Fibroblast of the conjunctiva (primary cell): ENCODE measurements at places on chromosomes 12 and 14.

- DNase-seq, result no peak
These were observed 1076.5 kb upstream of the FLRT2 start for GRCh38 chr14:84453307-84453950.

DNA sequence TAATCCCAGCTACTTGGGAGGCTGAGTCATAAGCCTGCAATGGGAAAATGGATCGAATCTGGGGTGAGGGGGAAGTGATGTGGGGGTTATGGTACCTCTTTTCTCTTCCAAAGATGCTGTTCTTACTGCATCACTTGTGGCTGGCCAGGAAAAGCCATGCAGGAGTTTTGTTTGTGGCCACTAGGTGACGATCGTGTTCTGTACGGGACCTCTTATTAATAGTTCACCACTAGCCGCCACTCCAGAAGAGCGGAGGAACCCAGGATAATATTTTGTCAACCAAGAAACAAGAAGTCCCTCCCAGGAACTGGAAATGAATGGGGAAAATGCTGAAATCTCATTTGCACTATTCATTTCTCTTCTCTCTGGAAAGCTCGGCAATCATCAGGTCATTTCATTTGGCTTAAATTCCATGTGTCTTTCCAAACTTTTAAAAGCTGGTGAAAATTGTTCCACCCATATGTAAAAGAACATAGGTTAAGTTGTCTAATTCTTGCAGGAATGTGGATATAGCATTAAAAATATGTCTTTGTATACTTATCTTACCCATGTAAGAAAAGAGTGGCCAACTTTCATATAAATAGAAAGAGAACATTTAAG lies 8.9 kb downstream of the GPR65 start:
- DNase-seq, result peak; percentile 47

- no peak for DNase-seq
These were observed 116.5 kb downstream of the SRGAP1 start for GRCh38 chr12:63961048-63961447.

- DNase-seq, result no peak
These were observed 215.6 kb downstream of the SLC6A15 start for GRCh38 chr12:84696908-84697540.

GRCh38 chr12:115609347-115609746 lies 668.1 kb downstream of the MED13L start:
- peak; percentile 20 for DNase-seq

- no peak for DNase-seq
These were observed 51.2 kb downstream of the ARMH4 start for GRCh38 chr14:58100735-58101368.

DNA sequence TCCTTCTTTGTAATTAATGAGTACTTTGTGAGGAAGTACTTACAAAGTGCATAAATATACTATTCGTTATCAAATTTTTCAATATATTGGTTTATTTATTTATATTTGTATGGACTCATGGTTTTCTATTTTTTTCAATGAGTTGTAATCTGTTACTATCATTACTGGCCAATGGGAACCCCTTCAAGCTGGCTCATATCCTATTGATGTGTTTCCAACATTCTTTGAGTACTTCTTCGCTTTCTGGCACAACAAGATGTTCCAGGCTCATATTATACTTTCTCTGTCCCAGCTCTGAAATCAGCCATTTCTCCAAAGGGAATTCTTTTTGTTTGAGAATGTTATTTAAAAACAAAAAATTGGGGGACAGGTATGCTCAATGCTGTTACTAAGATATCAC lies 17.5 kb downstream of the YBX3 start:
- peak; percentile 41 for DNase-seq

- DNase-seq, result no peak
These were observed 18.9 kb downstream of the PYROXD1 start for GRCh38 chr12:21456291-21456780.

GRCh38 chr12:104505095-104505818 lies 48.5 kb downstream of the CHST11 start:
- DNase-seq, result no peak

DNA sequence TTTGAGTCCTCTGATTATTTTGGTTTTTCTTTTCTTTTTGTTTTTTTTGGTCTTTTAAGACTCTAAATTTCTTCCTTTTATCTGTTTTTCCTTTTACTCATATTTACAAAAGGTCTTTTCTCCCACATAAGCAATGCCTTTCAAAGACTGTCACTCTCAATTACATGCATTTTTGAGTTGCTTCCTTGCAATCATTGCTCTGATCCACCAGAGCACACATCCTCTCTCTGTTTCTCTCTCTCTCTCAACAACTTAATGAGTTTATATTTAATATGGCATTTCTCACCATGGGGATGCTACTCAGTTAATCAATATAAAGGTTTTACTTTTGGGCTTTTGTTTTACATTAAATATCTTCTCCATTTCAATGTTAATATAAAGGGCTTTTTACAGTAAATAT lies 62.7 kb upstream of the OR10AD1 start:
- no peak for DNase-seq

- no peak for DNase-seq
These were observed 89.4 kb downstream of the UNC79 start for GRCh38 chr14:93520053-93520607.

- no peak for DNase-seq
These were observed 443.4 kb downstream of the BCAT1 start for GRCh38 chr12:24505366-24506015.

GRCh38 chr14:64968167-64968566 lies 4.0 kb downstream of the RAB15 start:
- no peak for DNase-seq

GRCh38 chr14:93736378-93737014 lies 51.8 kb downstream of the PRIMA1 start:
- no peak for DNase-seq

GRCh38 chr12:93243689-93244513 lies 133.8 kb upstream of the NUDT4 start:
- peak; percentile 61 for DNase-seq

DNA sequence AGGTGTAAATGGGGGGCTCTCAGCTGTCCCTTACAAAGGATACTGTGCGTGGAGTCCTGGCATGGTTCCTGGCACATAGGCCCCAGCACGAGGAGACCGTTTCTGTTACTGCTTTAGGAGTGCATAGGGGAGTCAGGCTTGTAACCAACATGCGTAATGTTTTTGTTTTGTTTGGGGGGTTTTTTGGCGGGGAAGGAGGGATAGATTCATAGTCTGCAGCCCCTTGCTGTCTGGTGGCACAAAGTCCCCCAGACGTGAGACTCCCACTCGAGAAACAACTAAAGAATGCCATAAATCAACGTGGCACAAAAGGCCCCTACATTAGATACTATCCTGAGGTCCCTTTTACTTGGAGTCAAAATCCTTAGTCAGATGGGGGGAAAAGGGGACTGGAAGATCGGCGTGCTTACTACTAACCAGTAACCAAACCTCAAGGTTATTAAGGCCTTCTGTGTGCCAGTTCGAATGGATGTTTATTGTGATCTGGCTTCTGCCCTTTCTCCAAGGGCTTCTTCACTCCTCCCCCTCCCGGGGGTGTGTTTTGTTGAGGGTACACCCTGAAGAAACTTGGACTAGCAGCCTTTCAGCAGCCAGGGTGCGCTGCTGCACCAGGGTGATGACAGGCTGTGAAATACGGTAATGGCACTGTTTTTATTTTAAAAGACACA lies 874 bp downstream of the ISCU start:
- peak; percentile 94 for DNase-seq

DNA sequence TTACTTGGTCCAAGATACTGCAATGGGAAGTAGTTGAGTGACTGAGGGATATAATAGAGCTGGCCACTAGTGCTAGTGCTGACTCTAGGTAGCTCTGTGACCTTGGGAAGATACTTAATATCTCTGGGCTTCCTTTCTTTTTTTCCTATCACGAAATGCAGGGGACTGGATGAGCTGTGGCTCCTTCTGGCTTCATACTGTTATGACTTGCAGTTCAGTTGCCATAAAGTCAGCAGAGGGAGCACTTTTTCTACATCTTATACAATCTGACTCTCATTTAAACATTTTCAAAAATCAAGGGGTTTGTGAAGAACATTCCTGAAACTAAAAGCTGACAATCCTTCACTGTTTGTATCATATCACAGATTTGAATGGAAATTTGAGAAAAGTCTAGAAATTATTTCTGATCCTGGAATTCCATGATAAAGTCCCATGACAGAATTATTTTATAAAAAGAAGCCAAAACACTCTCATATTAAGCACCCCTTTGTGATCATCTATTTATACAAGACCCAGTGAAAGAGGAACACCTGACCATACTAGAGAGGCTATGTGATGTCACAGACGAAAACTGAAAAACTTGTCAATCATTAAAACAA lies 5.3 kb downstream of the BHLHE41 start:
- peak; percentile 67 for DNase-seq

DNA sequence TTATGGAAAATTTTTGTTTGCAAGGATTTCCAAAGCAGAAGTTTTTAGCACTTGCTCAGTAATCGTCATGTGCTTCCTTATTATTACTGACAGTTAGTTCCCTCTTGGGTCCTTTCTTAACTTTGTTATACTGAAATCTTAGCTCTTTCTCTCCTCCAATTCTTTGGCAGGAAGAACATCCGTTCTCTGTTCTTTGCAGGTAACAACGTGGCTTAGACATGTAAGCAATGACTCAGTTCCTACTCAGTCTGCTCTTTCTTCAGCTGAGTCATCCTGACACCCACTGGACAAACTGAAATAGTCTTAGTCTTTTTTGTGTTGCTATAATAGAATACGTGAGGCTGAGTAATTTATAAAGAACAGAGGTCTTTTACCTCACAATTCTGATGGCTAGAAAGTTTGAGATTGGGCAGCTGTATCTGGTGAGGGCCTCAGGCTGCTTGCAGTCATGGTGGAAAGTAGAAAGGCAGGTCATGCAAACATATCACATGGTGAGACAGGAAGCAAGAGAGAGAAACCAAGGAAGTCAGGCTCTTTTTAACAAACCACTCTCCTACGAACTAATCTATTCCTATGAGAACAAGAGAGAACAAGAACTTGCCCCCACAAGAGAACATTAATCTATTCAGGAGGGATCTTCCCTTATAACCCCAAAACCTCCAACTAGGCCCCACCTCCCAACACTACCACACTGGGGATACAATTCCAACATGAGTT lies 49.2 kb downstream of the TESPA1 start:
- DNase-seq, result peak; percentile 57

- no peak for DNase-seq
These were observed 153.0 kb downstream of the NOVA1 start for GRCh38 chr14:26444822-26445221.

- no peak for DNase-seq
These were observed 424.3 kb downstream of the NPAS3 start for GRCh38 chr14:33362934-33363333.

DNA sequence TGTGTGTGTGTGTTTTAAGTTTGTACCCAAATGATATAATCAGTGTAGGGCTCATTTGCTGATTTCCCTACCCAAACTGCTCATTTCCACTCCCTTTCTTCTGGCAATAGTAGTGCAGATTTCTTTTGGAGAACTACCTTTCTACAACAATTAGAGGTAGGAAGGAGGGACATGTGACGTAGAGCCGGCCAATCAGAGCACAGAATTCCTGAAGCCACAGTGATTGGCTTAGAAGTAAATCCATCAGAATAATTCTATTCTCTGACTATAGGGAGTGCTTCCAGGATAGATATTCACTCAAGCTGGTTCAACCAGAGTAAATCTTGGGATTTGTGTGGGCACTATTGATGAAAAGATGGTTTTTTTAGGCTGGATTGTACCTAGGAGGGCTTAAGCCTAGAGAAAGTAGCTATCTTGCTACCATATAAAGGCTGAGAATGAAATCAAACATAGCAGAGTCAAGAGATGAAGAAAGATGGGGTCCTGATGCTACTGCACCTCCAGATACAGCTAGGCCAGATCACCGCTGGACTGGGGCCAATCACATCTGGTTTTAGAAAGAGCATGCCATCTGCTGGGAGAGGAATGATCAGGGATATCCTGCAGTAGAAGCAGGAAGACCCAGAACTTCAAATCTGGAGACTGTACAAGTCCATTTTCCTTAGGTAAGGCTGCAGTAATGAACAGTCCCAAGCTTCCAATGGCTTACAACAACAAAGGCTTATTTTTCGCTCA lies 54.1 kb upstream of the NUAK1 start:
- DNase-seq, result no peak

DNA sequence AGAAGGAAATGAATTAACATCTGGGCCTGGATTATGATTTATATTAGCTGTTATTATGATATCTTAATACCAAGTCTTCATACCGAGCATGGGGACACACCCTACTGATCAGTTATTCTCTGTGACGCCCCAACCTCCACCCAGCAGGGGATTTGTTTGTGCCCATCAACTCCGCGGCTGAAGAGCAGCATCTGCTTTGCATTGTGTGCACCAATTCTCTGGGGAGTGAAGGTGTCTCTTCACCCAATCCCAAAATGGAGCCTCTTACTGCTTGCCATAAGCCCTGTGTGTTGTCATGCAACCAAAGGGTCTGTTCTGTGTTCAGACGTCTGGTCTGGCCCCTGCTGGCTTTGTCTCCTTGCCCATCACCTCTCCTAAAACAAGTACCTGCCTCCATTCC lies 25.4 kb downstream of the DHRS2 start:
- DNase-seq, result no peak

GRCh38 chr12:2260441-2260840 lies 207.7 kb downstream of the CACNA1C start:
- DNase-seq, result no peak

DNA sequence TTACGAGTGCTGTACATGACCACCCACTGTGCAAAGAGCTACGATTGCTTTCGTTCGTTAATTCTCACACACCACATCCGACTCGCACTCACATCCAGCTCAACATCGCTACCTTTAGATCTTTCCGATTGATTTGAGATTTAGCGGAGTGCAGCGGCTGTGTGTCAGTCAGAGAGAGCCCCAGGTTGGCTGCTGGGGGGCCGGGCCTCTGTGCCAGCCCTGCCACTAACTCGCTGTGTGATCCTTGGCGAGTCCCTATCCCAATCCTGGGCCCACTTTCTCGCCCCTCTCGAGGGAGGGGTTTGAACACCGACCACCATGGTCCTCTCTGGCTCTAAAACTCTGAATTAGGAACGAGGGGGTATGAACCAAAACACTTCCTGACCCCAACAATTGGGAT lies 8.6 kb downstream of the DLK1 start:
- DNase-seq, result no peak

DNA sequence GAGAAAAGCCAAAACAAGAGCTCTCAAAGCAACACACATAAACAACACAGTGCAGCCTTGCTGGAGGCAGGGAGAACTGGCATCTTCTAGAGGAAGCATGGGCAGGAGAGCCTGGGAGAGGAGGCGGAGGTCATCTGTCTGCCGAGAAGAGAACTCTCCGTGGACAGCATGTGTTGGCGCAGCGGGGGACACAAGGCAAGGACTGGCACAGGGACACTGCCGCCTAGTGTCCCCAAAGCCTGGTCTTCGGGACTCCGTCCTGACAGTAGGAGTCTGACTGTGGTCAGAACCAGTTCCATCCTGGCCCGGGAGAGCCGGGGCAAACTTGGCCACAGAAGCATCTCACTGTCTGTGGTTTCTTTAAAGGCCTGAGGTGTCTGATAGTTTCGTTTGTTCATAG lies 47.3 kb downstream of the KCNA1 start:
- no peak for DNase-seq

- no peak for DNase-seq
These were observed 116.8 kb upstream of the SLC38A4 start for GRCh38 chr12:46942579-46942978.

DNA sequence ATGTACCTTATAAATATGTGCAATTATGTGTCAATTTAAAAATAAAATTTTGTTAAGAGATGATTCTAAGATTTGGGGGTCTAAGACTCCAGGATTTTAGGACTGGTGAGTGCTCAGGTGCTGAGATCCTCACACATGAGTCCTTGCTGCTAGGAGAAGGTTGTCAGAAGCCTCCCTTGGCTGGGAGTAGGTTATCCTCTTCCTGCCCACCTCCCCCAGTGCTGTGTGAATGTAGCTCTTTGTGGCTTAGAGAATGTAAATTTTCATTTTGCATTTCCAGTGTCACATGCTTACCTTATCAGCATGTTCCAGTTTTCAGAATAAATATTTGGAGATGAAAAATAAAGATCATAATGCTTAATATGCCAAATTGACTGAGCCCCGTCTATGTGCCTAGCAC lies 114.2 kb upstream of the MDM1 start:
- no peak for DNase-seq
